ENCODE measurements at places on chromosomes 3 and 15.

DNA sequence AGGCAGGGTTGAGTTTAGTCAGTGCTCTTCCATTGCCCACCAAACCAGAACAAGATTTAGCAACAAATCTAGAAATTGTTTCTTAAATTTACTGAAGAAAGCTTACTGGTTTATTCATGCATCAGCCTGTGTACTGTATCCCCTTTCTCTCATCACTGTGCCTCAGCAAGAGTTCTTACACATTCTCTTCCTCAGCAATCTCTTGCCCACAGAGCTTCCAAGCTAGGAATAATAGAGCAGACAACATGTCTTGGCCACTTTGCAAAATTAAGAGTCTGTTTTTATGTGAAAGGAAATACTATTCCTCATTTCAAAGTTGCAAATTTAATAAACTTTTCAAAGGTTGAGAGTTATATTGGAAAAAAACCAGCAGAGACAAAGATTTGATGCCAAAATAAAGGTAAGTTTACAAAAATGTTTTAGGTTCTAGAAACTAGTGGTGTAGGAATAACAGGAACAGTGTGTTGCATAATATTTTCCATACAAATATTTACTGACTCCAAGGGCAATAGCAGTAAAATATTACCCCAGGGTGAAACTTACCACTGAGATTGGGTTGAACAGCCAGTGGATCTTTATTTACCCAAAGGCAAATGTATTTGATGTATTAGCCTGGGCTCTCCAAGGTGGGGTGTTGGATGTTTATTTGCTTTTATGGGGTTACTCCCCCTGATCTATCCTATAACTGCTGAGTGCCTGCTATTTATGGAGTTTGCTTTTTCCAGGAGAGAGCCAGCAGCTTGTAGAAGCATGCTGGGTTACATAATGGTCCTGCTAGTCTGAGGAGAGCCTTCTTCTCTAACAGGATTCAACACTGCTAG is 276.7 kb downstream of the ADAMTSL3 start:
- DNase-seq: no peak

- no peak for DNase-seq
Observed at GRCh38 chr15:77507911-77508310, 87.2 kb downstream of the HMG20A start.

DNA sequence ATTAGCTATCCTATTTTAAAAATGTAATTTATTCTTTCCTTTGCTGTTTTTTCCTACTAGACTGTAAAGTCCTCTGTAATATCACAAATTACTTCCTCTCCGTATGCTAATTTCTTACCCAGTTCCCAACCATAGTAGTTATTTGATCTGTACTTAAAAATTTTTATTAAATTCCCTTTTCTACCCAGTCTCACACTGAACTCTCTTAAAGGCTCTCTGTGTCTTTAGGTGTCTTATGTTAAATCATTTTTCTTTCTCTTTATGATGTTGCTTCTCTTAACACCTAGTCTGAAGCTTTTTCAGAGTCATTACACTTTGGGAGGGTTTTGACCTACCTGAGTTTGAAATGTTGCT is 378.6 kb downstream of the NSUN3 start:
- DNase-seq: no peak

GRCh38 chr15:94584833-94585244 is 353.5 kb downstream of the MCTP2 start:
- no peak for DNase-seq

DNA sequence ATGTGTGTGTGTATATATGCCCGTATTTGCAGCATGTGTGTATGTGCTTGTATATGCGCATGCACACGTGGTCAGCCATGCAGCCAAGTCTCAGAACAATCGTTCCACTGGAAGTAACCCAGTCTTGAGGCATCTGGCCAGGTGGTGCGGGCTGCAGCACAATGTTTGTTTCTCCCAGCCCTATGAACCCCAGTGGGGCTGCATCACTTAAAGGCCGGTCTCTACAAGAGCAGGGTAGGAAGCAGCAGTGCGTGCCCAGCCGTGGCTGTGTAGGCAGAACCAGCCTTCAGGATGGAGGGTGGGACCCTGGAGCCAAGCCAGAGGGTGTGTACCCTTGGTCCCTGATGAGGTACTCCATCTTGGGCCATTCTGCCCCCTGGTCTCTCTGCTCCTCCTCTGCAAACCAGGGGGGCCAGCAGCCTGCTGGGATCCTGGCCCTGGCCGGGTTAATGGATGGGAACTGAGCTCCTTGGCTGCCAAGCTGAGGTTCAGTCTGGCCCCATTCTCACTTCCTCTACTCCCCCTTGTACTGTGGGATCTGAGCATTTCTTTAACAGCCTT is 11.8 kb downstream of the KLF13 start:
- no peak for DNase-seq

DNA sequence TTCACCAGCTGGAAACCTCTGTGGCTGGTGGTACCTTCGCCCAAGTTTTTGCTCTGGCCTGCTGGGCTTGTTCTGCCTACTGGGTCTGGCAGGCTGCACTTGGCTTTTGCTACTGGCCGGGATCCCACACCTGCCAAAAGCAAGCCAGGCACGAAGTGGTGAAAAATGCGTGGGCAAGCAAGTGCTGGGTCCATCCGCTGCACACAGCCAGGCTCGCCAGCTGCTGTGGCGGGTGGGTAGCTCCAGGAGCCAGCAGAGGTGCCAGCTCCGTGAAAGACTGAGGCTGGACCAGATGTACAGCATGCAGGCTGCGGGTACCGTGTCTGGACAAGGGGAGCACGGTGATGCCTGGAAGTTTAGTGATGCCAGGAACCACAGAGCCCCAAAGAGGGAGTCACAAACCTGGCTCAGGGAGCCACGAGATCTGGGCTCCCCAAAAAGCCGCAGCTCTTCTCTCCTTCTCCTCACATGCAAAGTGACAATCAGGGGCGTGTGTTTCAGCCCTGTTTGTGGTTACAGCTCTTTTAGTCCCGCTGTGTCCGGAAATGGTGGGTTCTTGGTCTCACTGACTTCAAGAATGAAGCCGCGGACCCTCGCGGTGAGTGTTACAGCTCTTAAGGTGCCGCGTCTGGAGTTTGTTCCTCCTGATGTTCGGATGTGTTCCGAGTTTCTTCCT is 1455.6 kb upstream of the GBE1 start:
- no peak for DNase-seq

- DNase-seq: no peak
Observed at GRCh38 chr15:68326711-68327354, 49.3 kb downstream of the FEM1B start.
